ENCODE measurements at places on chromosomes 11 and 22.

DNA sequence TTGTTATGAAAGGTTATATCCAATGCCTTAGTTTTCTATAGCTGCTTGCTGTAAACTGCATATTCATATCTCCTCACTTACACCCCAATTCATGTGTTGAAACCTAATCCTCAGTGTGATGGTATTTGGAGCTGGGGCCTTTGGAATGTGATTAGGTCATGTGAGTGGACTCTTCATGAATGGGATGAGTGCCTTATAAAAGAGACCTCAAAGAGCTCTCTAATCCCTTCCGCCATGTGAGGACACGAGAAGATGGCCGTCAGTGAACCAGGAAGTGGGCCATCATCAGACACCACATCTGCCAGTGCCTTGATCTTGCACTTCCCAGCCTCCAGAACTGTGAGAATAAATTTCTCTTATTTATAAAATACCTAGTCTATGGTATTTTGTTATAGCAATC is 79.3 kb downstream of the CYP2R1 start:
- DNase-seq: no peak

DNA sequence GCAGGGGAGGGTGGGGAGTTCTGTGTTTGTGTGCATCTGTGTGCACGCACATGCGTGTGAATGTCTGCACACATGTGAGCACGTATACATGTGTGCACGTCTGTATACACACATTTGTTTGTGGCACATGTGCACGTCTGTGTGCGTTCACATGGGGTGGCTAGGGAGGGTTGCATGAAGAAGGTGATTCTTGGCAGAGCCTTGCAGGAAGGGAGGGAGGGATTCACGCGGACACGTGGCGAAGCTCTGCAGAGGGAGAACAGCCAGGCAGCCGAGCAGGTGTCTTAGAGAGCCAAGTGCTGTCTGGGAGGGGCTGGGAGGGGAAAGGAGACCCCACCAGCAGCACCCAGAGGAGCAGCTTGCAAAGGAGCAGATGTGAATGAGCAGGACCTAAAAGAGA is 372.1 kb downstream of the BRD1 start:
- DNase-seq: no peak

DNA sequence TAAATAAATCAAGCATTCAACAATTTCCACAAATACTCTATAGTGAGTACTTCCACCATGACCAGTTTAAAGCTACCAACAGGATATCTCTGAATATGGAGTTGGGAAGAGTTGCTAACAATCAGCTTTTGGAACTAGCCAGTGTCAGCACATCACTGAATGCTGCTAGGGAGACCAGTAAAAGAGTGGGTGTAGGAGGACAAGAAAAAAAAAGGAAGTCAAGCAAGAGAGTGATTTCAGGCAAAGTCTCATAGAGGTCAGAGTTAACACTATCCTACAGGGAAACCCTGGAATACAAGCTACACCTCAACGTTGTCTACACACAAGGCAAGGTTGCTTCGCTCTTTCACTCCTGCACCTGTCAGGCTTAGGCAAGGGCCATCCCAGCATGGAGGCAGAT is 24.2 kb downstream of the EIF3F start:
- DNase-seq: no peak

- DNase-seq: no peak
Measured at GRCh38 chr22:46876357-46876934, 114.0 kb downstream of the TBC1D22A start.

- DNase-seq: no peak
Measured at GRCh38 chr22:27715106-27715505, 86.5 kb downstream of the MN1 start.

DNA sequence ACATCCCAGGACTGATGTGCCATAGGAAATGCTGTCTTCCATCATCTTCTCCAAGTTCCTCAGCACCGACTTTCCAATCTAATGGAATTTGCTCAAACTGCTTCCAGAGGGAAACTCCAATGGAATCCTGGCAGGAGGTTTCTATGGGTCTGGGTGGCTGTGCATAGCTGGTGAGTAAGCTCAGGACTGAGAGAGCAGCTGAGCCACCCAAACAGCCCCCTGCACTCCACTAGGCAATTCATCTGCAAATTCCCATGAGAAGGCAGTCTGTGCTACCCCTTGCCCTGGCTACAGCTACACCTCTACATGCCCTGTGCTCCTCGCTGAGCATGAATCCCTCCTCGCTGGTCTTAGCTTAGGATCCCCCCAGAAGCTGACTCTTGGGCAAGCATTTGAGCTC is 127.9 kb upstream of the CSNK2A3 start:
- no peak for DNase-seq

- DNase-seq: no peak
Measured at GRCh38 chr11:131817687-131818188, 447.3 kb downstream of the NTM start.

DNA sequence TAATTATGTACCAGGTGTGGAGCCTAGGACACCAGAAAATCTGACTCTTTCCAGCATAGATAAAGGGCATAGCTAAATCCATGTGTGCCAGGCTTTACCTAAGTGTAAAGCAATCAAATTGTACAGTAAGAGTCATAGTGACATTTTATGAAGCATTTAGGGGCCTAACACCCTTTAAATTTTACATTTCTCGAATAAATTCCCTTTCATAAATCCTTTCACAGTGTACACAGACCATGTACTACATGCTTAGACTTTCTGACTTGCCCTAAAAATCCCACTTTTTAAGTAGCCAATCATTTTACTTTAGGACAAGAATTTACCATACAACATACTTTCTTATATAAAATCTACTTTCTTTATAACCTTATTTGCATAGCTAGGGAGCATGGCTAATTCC is 727.6 kb upstream of the LUZP2 start:
- no peak for DNase-seq

- DNase-seq: no peak
Measured at GRCh38 chr11:88087337-88087736, 87.9 kb downstream of the RAB38 start.

DNA sequence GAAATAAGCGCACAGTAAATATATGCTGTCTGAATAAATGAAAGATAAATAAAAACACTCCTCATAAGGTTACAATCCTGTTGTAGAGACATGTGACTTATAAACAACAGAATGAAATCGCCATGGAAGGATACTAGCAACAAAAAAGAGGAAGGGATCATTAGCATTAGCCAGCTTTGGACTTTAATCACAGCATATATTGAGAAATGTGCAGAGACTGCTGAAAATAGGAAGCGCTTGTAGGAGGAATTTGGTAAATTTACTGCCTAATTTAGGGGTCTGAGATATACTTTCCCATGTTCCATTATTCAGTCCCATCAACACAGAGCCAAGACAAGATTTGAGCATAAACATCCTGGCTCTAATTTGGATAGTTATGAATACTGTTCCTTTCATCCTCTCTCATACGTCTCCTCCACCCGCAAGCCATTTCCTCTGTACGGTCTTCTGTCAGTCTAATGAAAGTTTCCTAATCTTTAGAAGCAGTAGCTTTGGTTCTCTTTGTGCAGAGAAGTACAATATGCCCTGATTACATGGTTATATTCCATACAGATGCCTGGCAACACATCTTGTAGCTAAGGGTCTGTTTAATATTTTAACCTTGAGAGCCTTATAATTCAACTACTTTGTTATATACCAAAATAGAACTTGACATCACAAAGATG is 37.1 kb upstream of the AKIP1 start:
- no peak for DNase-seq

Data from HTR-8/SVneo (cell line).